ENCODE measurements at places on chromosomes 1 and 21. TPM values are rescaled to one million over a fixed set of nuclear protein-coding genes. Genes with fewer than 3 reads are reported as not detected.

DNA sequence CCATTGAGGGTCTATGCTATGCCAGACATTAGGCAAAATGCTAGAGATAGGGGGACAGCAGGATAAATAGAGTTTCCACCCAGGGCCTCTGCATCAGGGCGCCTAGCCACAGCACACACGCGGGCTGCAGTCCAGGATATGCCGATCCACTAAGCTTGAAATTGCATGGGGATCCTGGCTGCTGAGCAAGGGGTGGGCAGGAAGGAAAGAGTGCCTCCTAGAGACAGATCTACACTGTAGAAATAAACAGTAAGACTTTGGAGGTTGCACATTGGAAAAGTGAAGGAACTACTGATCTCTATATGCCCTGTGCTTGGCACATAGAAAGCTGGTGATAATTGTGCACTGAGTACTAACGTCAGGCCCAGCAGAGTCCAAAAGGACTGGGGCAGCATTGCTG, 411.1 kb downstream of the PRDM2 start:
- DNase-seq = no peak
- no peaks in the 10 kb centered on the region for H3K36me3 ChIP-seq

PCAT6 gene
- 1.5 TPM for total RNA-seq

- no peak overlapping the region for H3K27ac ChIP-seq
- H3K4me3 ChIP-seq = no peak overlapping the region
- DNase-seq = no peak
- no peaks in the 10 kb centered on the region for H3K27me3 ChIP-seq
- peaks cover 4% of the 10 kb centered on the region for H3K4me1 ChIP-seq
- H3K36me3 ChIP-seq = no peaks in the 10 kb centered on the region
These were observed 4.4 kb upstream of the C1orf56 start for GRCh38 chr1:151043163-151043562.

DNA sequence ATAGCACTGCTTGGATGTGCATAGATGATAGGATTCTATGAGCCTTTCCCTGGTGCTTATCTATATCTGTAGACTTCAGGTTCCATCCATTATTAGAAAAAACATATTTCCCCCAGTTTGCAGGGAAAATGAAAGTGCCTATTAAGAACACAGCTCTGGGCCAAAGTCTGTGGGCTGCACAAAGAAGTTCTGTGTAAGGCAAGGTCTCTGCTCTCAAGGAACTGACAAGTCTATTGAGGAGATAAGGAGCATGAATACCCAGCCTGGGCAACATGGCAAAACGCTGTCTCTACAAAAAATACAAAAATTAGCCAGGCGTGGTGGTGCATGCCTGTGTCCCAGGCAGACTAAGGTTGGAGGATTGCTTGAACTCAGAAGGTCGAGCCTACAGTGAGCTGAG, 22.3 kb upstream of the SDE2 start:
- H3K4me3 ChIP-seq = no peak overlapping the region
- no peak overlapping the region for H3K27ac ChIP-seq
- DNase-seq = no peak
- H3K27me3 ChIP-seq = peaks cover 4% of the 10 kb centered on the region
- H3K36me3 ChIP-seq = no peaks in the 10 kb centered on the region

DNA sequence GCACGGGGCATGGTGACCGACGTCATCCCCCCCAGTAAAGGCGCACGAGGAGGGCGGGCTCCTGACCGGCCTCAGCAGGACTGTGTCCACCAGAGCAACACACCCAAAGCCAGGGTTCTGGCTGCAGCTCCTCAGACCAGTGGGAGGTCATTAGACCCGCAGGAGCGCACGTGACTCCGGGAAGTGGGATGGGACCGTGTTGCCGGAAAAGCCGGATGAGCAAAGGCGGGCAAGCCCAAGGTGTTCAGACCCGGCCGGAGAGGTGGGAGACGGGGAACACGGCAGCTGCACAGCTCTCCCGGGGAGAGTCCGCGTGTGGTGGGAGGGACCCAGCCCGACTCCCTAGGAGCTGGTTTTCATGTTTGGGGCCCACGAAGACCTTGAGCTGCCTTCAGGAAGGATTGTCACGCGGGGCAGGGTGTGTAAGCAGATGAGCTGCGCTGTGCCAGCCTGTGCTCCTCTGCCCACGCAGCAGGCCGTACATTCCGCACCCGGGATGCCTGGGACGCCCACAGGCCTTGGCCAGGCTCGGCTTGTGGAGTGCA, 20.6 kb upstream of the TRAPPC10 start:
- no peaks in the 10 kb centered on the region for H3K27me3 ChIP-seq
- no peaks in the 10 kb centered on the region for H3K36me3 ChIP-seq

DNA sequence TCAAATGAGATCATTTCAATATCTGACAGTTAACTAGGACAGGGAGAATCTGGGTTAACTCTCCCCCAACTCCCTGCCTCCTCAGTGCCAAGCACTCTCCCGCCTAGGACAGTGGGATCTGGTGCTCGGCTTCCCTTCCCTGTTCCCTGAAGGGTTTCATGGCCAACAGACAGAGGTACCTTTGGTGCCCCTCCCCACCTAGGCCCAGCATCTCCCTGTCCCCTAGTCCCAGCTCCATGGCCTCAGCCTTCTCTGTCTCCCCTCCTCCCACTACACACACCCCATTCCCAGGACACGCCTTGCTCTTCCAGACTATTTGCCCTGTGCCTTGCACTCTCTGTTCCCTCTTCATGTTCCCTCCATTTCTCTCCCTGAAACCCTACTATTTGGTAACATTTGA, 77.1 kb downstream of the CD247 start:
- H3K4me1 ChIP-seq = peaks cover 61% of the 10 kb centered on the region
- H3K4me3 ChIP-seq = no peak overlapping the region
- no peaks in the 10 kb centered on the region for H3K27me3 ChIP-seq
- DNase-seq = no peak
- peak overlapping the region; percentile 8 for H3K27ac ChIP-seq

TMEM240 gene
- 1.0 TPM for total RNA-seq

GRCh38 chr1:91244737-91245136, 159.9 kb downstream of the HFM1 start:
- no peak overlapping the region for H3K4me3 ChIP-seq
- no peaks in the 10 kb centered on the region for H3K27me3 ChIP-seq
- no peaks in the 10 kb centered on the region for H3K36me3 ChIP-seq
- no peaks in the 10 kb centered on the region for H3K4me1 ChIP-seq
- no peak overlapping the region for H3K27ac ChIP-seq
- DNase-seq = no peak

IVL gene
- total RNA-seq = not detected

VCAM1 gene
- 0.20 TPM for total RNA-seq

PTPRC gene
- 781 TPM for total RNA-seq

DNA sequence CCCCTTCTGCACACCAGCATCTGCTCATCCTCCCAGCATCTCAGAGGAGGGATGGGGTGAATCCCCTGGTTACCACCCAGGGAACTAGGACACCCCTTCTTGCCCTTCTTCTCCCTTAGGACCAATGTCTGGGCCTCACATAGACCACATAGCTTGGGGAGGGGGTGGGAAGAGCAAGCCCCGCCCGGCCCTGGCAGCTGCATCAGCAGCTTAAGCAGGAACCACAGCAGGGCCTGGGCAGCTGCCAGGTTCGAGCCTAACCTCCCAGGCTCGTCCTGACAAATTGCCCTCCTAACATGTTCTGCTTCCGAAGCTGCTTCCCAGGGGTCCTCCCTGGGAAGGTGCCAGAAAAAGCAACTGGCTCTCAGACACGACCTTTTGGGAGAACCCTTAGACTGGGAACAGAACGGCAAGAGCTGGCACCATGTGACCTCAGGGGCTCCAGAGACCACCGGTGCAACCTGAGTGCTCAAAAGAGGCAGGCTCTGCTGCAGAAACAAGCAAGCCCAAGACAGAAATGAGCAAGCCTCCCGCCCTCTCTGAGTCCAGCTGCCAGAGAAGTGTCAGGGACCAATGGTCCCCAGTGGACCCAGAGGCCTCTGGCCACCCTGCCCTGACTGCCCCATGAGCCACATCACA, 18.4 kb upstream of the CLSTN1 start:
- no peak overlapping the region for H3K4me3 ChIP-seq
- H3K4me1 ChIP-seq = no peaks in the 10 kb centered on the region
- no peak for DNase-seq
- no peak overlapping the region for H3K27ac ChIP-seq

- no peaks in the 10 kb centered on the region for H3K36me3 ChIP-seq
- no peak overlapping the region for H3K27ac ChIP-seq
- DNase-seq = no peak
- H3K27me3 ChIP-seq = peaks cover 7% of the 10 kb centered on the region
These were observed 37.2 kb downstream of the KCNJ6 start for GRCh38 chr21:37878946-37879660.

DNA sequence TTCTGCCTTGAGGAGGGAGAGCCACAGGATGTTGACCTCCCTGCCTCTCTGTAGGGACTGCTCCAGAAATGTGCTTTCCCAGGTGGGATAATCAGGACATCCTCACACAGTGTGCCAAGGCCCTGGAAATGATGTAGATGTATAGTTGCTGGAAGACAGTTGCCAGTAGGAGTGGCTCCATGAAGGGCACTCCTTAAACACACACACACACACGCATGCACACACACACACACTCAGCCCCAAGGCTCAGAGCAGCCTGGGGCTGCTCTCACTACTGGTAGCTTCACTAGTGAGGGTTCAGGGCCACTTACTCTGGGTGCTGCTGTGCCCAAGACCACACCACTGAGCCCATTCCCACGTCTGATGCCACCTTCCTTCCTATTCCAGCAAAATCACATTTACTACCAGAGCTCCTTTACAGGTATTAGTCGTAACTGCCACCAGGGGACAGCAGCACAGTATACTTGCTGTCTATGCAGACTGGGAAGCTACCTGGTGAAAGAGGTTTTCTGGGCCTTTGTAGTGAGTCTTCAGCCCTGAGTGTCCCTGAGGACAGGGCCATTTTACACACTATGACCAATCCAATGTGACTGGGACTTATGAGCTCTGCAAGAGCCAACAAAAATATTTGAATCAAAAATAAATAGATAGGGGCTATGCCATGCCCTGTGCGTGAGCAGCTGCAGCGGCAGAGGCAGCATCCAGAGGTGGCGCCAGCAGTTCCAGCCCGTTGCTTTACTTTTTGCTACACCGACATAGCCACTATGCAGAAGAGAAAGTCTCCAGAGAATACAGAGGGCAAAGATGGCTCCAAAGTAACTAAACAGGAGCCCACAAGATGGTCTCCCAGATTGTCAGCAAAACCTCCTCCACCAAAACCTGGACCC, 15.0 kb downstream of the CRNN start:
- DNase-seq = peak; percentile 46
- H3K36me3 ChIP-seq = no peaks in the 10 kb centered on the region
- H3K4me3 ChIP-seq = no peak overlapping the region
- H3K27me3 ChIP-seq = no peaks in the 10 kb centered on the region
- H3K4me1 ChIP-seq = no peaks in the 10 kb centered on the region

DNA sequence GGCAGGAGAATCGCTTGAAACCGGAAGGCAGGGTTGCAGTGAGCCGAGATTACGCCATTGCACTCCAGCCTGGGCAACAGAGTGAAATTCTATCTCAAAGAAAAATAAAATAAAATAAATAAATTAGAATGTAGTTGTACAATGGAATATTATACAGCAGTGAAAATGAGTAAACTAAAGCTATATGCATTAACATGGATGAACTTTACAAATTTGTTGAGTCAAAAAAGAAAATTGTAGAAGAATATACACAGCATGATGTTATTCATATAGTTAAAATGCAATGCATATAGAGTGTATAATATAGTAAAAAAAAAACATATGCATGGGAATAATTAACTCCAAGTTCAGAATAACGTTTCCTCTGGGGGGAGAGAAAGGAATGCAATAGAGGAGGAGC, 11.0 kb upstream of the NAV1 start:
- H3K4me1 ChIP-seq = no peaks in the 10 kb centered on the region
- no peaks in the 10 kb centered on the region for H3K36me3 ChIP-seq
- no peak overlapping the region for H3K4me3 ChIP-seq

DNA sequence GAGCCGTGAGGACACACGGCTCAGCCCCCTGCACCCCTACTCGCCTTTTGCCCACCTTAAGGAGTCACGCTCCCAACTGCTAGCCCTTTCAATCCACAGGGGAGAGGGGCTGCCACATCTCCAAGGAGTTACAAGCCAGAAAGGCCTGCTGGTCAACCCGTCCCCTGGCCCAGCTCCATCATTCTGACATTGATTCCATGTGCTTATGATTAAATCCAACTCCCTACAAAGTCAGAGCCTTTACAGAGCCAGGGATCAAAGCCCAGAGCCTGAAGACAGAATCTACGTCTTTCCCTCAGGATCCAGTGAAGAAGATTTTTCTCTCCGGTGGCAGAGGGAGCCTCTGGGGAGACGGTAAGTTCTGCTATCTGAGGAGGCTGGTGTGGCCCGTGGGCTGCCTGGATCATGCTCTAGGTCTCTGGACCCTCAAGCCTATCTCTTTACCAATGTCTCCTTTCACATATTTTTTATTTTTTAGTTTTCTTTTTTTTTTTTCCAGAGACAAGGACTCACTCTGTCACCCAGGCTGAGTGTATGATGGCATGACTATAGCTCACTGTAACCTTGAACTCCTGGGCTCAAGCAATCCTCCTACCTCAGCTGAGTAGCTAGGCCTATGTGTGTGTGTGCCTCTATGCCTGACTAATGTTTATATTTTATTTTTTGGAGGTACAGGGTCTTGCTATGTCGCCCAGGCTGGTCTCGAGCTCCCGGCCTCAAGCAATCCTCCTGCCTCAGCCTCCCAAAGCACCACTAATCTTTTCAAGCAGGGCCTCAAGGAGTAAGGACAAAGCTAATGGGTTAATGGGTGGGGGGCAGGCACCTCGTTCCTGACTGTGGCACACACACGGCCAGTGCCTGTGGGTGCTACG, 61.3 kb downstream of the SLC66A1 start:
- DNase-seq = no peak
- no peak overlapping the region for H3K27ac ChIP-seq
- no peaks in the 10 kb centered on the region for H3K27me3 ChIP-seq
- peaks cover 76% of the 10 kb centered on the region for H3K36me3 ChIP-seq

RGS16 gene
- total RNA-seq = 6.7 TPM

- no peak overlapping the region for H3K4me3 ChIP-seq
- no peak overlapping the region for H3K27ac ChIP-seq
- DNase-seq = no peak
- H3K4me1 ChIP-seq = no peaks in the 10 kb centered on the region
These were observed 212.0 kb upstream of the FAM78B start for GRCh38 chr1:166378805-166379204.

GRCh38 chr21:39529026-39529425, 77.3 kb downstream of the SH3BGR start:
- no peak overlapping the region for H3K4me3 ChIP-seq
- H3K36me3 ChIP-seq = no peaks in the 10 kb centered on the region
- H3K4me1 ChIP-seq = no peaks in the 10 kb centered on the region
- H3K27me3 ChIP-seq = no peaks in the 10 kb centered on the region
- no peak overlapping the region for H3K27ac ChIP-seq

- H3K27ac ChIP-seq = no peak overlapping the region
- H3K4me3 ChIP-seq = no peak overlapping the region
- no peaks in the 10 kb centered on the region for H3K36me3 ChIP-seq
These were observed 172.6 kb upstream of the ADAMTS5 start for GRCh38 chr21:27139526-27139925.

- H3K4me1 ChIP-seq = peaks cover 12% of the 10 kb centered on the region
- H3K36me3 ChIP-seq = no peaks in the 10 kb centered on the region
- H3K4me3 ChIP-seq = no peak overlapping the region
- DNase-seq = no peak
- no peaks in the 10 kb centered on the region for H3K27me3 ChIP-seq
These were observed 236.6 kb upstream of the RAB4A start for GRCh38 chr1:229034342-229034741.

FCER1G gene
- 4.1 TPM for total RNA-seq

TRIM46 gene
- 12.2 TPM for total RNA-seq

GRCh38 chr1:172585348-172585747, 52.4 kb downstream of the SUCO start:
- H3K27me3 ChIP-seq = no peaks in the 10 kb centered on the region
- no peak overlapping the region for H3K27ac ChIP-seq
- no peak overlapping the region for H3K4me3 ChIP-seq
- no peaks in the 10 kb centered on the region for H3K4me1 ChIP-seq
- DNase-seq = no peak

- DNase-seq = no peak
- no peak overlapping the region for H3K27ac ChIP-seq
- H3K36me3 ChIP-seq = no peaks in the 10 kb centered on the region
- no peaks in the 10 kb centered on the region for H3K27me3 ChIP-seq
- H3K4me3 ChIP-seq = no peak overlapping the region
These were observed 1017.6 kb downstream of the KCNT2 start for GRCh38 chr1:195590649-195591048.

Measured in T-cell (primary cell).